ENCODE measurements at places on chromosomes 1 and 21. TPM values are rescaled to one million over a fixed set of nuclear protein-coding genes. Genes with fewer than 3 reads are reported as not detected.

- no peaks in the 10 kb centered on the region for H3K36me3 ChIP-seq
- H3K4me1 ChIP-seq, result no peaks in the 10 kb centered on the region
- no peak for DNase-seq
- no peak overlapping the region for H3K4me3 ChIP-seq
- H3K27ac ChIP-seq, result no peak overlapping the region
These were observed 94.4 kb downstream of the DNM3 start for GRCh38 chr1:171935664-171936063.

Gene EDARADD
- total RNA-seq, result 3.6 TPM

DNA sequence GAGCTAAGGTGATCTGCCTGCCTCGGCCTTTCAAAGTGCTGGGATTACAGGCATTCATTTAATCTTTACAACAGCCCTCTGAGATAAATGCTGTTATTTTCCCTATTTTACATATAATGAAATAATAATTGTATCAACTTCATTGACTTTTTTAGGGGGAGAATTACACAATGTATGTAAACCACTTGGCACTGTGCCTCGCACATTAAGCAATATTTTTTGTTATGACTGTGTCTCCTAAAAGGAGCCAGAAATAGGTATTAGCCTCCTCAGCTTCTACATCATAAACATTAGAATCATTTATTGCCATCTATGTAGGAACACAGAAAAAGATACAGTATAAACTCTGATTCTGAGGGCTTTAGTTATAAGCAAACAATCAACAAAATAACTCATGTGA lies 1.1 kb upstream of the DNAJC28 start:
- H3K36me3 ChIP-seq, result no peaks in the 10 kb centered on the region
- H3K4me1 ChIP-seq, result peaks cover 8% of the 10 kb centered on the region
- DNase-seq, result no peak
- H3K27me3 ChIP-seq, result peaks cover 4% of the 10 kb centered on the region
- peak overlapping the region; percentile 42 for H3K4me3 ChIP-seq

Gene CD1E
- total RNA-seq, result not detected

GRCh38 chr1:216014086-216014485 lies 409.2 kb downstream of the USH2A start:
- no peak overlapping the region for H3K4me3 ChIP-seq
- DNase-seq, result no peak
- no peaks in the 10 kb centered on the region for H3K36me3 ChIP-seq
- H3K27ac ChIP-seq, result no peak overlapping the region

Gene C1orf116
- not detected for total RNA-seq

- H3K36me3 ChIP-seq, result peaks cover 34% of the 10 kb centered on the region
- peaks cover 31% of the 10 kb centered on the region for H3K4me1 ChIP-seq
- DNase-seq, result peak; percentile 54
- peak overlapping the region; percentile 29 for H3K4me3 ChIP-seq
- H3K27ac ChIP-seq, result peak overlapping the region; percentile 76
- H3K27me3 ChIP-seq, result no peaks in the 10 kb centered on the region
These were observed 30.0 kb downstream of the SLC27A3 start for GRCh38 chr1:153805042-153805745.

DNA sequence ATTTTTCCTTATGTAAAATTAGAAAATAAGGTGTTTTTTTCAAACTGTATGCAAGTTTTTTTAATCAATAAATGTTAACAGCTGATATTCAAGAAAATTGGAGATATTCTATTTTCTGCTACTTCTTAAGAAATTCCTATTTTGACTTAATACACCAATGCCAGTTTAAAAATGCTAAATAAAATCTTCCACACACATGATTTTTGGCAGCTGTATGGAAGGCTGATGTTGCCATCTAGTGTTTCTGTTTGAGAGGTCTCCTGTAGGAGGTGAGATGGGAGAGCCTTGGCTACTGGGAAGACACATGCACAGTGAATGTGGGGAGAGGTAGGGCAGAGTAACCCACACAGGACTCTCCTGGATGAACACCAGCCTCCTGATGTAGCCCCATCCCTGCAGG lies 29.2 kb upstream of the OR2B11 start:
- peaks cover 5% of the 10 kb centered on the region for H3K4me1 ChIP-seq
- no peak overlapping the region for H3K27ac ChIP-seq
- H3K36me3 ChIP-seq, result no peaks in the 10 kb centered on the region
- peaks cover 2% of the 10 kb centered on the region for H3K27me3 ChIP-seq
- no peak for DNase-seq

Gene NR1I3
- not detected for total RNA-seq

Gene NECTIN4
- not detected for total RNA-seq

Gene SV2A
- 23.9 TPM for total RNA-seq

DNA sequence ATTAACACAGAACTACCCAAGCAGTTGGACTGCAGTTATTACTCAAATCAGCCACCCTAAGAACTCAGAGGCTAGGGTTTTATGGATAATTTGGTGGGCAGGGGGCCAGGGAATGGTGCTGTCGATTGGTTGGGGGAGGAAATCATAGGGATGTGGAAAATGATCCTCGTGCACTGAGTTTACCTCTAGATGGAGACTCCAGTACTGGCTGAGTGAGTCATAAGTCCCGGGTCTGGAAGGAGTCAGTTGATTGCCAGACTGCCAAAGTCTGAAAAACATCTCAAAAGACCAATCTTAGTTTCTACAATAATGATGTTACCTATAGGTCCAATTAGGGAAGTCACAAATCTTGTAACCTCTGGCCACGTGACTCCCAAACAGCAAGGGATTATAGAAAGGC lies 257.5 kb upstream of the PRMT6 start:
- no peaks in the 10 kb centered on the region for H3K27me3 ChIP-seq
- no peaks in the 10 kb centered on the region for H3K4me1 ChIP-seq
- no peaks in the 10 kb centered on the region for H3K36me3 ChIP-seq
- DNase-seq, result no peak
- H3K27ac ChIP-seq, result no peak overlapping the region

- H3K4me3 ChIP-seq, result no peak overlapping the region
- H3K36me3 ChIP-seq, result no peaks in the 10 kb centered on the region
- peaks cover 33% of the 10 kb centered on the region for H3K27me3 ChIP-seq
- peaks cover 2% of the 10 kb centered on the region for H3K4me1 ChIP-seq
- no peak overlapping the region for H3K27ac ChIP-seq
These were observed 10.6 kb downstream of the VASH2 start for GRCh38 chr1:212960932-212961331.

DNA sequence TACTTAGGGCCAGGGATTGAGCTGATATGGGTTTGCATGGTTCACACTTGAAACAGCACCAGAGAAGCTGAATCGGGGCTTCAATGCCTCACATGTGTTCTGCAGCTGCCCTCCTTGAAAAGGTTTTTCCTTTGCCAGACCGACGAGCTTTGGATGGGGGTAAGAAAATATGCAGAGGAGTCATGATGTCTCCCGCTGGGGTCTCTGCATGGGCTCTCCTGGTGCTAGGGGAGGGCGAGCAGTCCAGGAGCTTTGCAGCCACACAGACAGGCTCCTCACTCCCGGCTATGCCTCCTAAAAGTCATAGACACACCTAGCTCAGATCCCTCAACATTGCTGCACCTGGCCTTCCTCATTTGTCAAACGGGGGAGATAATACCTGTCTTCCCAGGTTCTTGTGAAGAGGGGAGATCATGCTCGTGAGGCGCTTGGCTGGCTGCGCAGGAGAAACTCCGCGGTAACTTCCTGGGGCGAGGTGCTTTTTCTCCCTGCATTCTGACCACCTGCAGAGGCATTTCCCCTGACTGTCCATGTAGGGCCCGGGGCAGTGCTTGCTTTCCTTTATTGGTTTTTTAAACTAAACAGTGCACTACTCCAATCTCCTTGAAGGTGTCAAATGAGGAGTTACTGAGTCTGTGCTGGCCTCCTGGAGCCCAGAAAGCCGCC lies 112.4 kb downstream of the PLXNA2 start:
- H3K4me1 ChIP-seq, result no peaks in the 10 kb centered on the region
- H3K27ac ChIP-seq, result no peak overlapping the region
- DNase-seq, result no peak
- no peak overlapping the region for H3K4me3 ChIP-seq
- H3K27me3 ChIP-seq, result peaks cover 14% of the 10 kb centered on the region

GRCh38 chr1:72282271-72283021 lies at the start of gene NEGR1:
TSS of gene NEGR1 (minus strand) at chr1:72282539.
- H3K4me3 ChIP-seq, result peak within 1 kb of the TSS; percentile 72
- no peaks in the 10 kb centered on the region for H3K36me3 ChIP-seq
- no peak within 1 kb of the TSS for H3K27ac ChIP-seq
- H3K27me3 ChIP-seq, result peaks cover 27% of the 10 kb centered on the region
- DNase-seq, result peak; percentile 79

GRCh38 chr1:156511644-156512043 lies 11.1 kb upstream of the MEF2D start:
- H3K36me3 ChIP-seq, result peaks cover 3% of the 10 kb centered on the region
- H3K4me3 ChIP-seq, result no peak overlapping the region
- peaks cover 5% of the 10 kb centered on the region for H3K27me3 ChIP-seq
- peaks cover 29% of the 10 kb centered on the region for H3K4me1 ChIP-seq
- DNase-seq, result peak; percentile 5
- H3K27ac ChIP-seq, result no peak overlapping the region

Gene SERINC2
- total RNA-seq, result not detected

DNA sequence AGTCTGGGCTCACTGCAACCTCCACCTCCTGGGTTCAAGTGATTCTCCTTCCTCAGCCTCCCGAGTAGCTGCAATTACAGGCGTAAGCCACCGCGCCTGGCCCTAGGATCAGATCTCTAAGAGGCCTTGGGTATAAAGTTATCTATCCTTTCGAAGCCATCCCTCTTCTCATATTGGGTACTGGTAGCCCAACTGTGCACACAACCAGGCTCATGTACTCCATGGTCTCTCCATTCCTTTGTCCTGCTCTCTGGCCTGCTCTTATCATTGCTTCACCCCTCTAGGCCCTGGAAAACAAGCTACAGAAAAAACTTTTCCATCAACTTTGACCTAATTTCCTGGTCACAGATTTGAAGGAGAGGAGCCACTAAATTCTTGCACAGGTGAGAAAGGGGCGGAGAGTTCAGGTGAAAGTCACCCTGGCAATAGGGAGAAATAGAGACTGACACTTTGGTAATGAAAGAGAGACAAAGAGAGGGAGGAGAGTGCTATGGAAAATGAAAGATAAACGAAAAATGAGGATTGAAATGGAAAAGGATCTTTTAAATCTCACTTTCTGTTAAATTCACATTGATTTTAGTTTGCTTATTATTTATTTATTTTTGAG lies 6.0 kb downstream of the TXNIP start:
- H3K4me3 ChIP-seq, result no peak overlapping the region
- H3K4me1 ChIP-seq, result peaks cover 60% of the 10 kb centered on the region
- H3K27ac ChIP-seq, result peak overlapping the region; percentile 67
- no peaks in the 10 kb centered on the region for H3K27me3 ChIP-seq

DNA sequence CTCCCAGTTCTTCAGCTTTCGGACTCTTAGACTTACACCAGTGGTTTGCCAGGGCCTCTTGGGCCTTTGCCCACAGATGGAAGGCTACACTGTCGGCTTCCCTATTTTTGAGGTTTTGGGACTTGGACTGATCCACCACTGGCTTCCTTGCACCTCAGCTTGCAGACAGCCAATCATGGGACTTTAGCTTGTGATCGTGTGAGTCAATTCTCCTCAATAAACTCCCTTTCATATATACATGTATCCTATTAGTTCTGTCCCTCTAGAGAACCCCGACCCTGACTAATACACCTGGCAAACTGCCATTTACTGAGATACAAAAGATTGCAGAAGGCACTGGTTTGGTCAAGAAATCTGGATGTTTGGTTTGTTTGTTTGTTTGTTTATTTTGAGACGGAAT lies 6.4 kb upstream of the RAB4A start:
- no peak overlapping the region for H3K27ac ChIP-seq
- DNase-seq, result no peak
- H3K36me3 ChIP-seq, result peaks cover 3% of the 10 kb centered on the region
- no peaks in the 10 kb centered on the region for H3K27me3 ChIP-seq

GRCh38 chr1:25099343-25099951 lies 132.9 kb downstream of the SYF2 start:
- DNase-seq, result peak; percentile 67
- peak overlapping the region; percentile 87 for H3K27ac ChIP-seq
- peaks cover 8% of the 10 kb centered on the region for H3K36me3 ChIP-seq
- peaks cover 76% of the 10 kb centered on the region for H3K4me1 ChIP-seq
- peak overlapping the region; percentile 73 for H3K4me3 ChIP-seq
- H3K27me3 ChIP-seq, result no peaks in the 10 kb centered on the region

Gene KIRREL1
- total RNA-seq, result not detected

DNA sequence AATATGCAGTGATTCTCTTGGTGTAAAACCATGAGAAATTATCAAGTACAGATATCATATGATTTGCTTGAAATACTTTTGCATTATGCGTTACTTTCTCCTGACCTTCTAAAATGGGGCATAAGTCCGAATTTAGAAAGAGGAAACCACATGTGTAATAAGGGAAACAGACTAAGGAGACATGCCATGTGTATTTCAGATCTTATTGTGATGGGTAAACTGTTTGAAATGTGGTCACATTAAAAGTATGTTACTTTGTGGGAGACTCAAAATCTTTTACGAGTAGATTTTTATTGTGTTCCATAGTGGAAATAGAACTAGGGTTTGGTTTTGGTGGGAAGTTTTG lies 173.0 kb downstream of the NFIA start:
- H3K36me3 ChIP-seq, result no peaks in the 10 kb centered on the region
- no peak for DNase-seq
- H3K4me1 ChIP-seq, result peaks cover 12% of the 10 kb centered on the region
- no peaks in the 10 kb centered on the region for H3K27me3 ChIP-seq
- no peak overlapping the region for H3K27ac ChIP-seq
- no peak overlapping the region for H3K4me3 ChIP-seq

DNA sequence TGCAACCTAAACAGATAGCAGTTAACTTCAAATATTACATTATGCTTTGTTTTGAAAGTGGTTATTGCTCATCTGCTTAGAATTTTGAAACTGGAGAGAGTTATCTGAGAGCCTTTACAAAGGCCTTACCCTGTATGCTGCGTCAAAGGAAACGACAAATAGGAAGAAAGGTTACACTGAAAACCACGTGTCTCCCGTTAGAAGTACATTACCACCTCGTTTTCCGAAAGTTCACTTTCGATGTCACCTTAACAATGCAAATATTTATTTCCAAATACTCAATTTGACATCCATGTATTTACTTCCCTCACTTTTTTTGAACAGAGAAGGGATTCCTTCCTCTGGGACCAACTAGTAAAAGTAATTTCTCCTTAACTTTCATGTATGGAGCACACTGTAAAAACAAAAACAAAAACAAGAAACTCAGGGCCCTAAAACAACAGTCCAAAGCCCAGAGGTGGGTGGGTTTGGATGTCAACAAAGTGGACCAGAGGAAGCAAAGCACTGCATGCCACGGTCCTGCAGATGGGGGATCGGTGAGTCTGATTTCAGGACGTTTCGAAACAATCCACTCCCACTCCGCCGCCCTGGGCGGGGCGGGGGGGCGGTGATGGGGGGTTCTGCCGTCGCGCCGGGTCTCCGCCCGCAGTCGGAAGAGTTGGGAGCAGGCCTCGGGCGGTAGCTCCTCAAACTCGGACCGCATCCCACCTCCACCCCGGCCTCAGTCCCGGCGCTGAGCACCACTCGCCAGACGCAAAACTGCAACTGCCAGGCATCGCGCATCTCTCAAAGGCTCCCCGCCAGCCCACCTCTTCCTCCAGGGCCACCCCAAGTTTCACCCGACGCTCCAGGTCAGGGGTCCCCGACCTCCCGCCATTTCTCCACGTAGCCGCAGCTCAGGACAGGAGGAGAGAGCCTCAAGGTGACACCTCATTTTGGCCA lies 841 bp downstream of the ADSS2 start:
- H3K4me3 ChIP-seq, result peak overlapping the region; percentile 95
- H3K27me3 ChIP-seq, result peaks cover 2% of the 10 kb centered on the region
- peaks cover 36% of the 10 kb centered on the region for H3K4me1 ChIP-seq
- H3K36me3 ChIP-seq, result peaks cover 26% of the 10 kb centered on the region
- peak; percentile 74 for DNase-seq

Gene RGS7
- total RNA-seq, result not detected
